Activated CD4-positive, alpha-beta T cell treated with anti-CD3 and anti-CD28 coated beads for 36 hours (primary cell): ENCODE measurements at places on chromosomes 16 and 17.

GRCh38 chr17:2393174-2393953 is 7.5 kb downstream of the MNT start:
- peak; percentile 96 for DNase-seq

GRCh38 chr17:59825533-59826322 is 67.0 kb downstream of the TUBD1 start:
- DNase-seq = peak; percentile 65

- DNase-seq = peak; percentile 66
Measured at GRCh38 chr16:1093284-1094123, 2.5 kb downstream of the C1QTNF8 start.

DNA sequence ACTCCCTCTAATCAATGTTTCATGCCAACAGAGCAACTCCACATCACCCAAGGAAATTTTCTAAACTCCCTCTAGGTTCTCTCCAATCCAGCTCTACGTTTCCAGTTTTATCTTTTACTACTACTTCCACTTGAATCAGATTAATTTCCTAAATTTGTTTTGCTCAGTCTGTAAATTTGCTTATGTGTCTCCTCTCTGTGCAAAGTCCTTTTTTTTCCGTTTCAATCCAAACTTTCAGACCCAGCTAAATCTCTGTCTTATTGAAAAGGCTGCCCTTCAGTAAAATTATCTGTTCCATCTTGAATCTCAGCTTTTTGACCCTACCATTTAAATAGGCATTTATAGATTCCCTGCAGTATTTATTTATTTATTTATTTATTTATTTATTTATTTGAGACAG is 61.4 kb upstream of the COX10 start:
- DNase-seq = no peak
